Eye (tissue), 1 donor: ENCODE measurements at places on chromosomes 6 and 20.

DNA sequence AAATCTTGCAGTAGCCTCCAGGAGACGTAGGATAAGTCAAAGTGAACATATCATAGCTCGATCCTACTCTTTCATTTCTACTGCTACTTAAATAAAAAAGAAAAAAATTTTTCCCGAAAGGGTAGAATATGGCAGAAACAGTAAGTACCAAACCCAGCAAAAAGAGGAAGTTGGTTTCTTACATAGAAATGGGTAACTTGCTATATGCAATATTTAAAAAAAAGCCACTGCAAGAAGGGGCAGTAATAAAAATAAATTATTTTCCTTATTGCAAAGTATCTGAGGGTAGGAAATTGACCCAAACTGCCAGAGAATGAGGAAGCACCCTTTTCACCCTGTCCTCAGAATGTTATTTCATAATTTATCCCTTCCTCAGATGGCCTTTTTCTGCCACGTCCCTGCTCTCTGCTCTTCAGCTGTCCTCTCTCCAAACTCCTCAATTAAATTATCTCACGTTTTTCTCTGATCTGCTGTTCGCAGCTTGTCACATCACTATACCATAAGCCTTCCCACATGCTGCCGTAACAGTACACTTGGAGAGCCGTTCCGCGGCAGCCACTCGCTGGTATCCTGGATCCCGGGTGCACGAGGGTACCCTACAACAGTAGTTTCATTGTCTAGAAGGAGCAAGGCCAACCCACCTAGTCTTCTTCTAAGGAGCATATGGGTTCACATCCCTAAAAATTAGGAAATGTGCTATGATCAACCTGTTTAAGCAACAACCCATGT, 149.6 kb downstream of the BACH2 start:
- DNase-seq: no peak

DNA sequence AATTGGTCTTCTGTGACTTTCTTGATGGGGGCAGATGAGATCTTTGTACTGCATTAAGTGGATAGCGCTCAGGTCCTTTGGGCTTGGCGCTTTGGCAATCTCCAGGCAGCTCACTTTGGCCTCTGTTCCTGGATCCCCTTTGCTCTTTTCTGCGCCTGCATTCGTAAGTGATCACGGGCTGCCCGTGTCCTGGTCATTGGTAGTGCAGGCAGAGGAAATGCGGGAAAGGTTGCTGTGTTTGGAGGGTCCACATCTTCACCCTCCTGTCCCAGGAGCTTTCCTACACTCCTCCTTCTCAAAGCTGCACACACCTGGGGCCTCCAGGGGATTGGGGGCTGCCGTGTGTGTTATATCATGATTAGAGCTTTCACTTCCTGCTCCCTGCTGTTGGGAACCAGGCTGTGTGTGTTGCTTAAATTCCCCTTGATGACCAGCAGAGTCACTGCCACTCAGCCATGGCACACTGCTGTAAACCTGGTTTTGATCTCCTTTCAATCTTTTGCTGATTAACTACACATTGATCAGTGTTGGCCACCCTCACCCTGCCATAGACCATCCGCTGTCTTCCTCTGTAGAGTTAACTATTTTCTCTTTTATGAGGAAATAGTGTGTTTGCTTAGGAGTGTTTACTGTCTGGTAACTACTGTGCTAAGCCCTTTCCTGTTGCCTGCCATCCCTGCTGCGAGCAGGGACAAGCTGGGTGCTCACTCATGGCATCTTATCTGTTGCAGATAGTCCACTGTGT, 13.0 kb upstream of the SNHG17 start:
- DNase-seq: no peak

DNA sequence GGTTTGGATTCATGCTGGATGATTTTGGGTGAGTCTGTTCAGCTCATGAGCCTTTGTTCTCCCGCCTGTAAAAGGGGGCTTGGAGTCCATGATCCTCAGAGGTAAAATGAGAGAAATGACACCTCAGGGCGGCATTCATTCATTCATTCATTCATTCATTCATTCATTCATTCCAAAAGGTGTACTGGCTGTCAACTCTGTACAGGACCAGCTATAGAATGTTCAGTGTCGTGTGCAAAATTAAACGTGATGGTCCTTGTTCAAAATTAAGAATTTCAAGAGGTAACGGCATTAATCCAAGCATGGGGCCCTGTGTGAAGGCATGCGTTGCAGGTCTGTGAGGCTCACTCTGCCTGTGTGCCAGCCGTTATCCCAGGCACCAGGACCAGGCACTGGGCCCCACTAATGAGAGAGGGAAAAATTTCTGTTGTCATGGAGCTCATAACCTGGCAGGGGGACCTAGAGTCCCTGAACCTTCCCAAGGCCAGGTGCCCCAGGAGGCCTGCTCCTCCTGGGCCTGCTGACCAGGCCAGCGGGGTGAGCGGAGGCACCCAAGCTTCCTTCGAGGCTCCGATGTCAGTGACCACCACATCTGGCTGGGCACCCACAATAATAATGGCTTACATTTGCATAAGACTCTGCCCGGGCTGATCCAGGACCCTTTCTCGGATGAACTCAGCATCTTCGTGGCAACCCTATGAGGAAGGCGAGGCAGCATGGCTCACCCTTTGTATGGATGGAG, 53.2 kb downstream of the CEBPB start:
- DNase-seq: no peak

- DNase-seq: no peak
These were observed 774.3 kb downstream of the QKI start for GRCh38 chr6:164188861-164189260.

GRCh38 chr6:154408891-154409500, 52.4 kb upstream of the IPCEF1 start:
- DNase-seq: no peak
